ENCODE measurements at places on chromosomes 2 and 18.

DNA sequence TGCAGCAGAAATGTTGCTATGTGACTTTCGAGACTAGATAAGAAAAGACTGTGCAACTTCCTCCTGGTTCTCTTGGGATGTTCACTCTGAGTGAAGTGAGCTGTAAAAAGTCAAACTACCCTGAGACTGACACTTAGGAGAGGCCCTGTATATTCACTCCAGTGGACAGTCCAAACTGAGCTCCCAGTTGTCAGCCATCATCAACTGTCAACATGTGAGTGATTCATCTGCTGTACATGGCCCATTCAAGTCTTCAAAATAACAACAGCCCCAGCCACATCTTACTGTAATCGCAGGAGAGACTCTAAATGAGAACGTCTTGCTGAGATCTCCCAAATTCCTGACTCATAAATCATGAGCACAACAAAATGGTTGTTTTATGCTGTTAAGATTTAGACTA lies 8.5 kb upstream of the UNC80 start:
- DNase-seq: no peak

- DNase-seq: no peak
Measured at GRCh38 chr18:21526463-21526862, 74.0 kb downstream of the ESCO1 start.

DNA sequence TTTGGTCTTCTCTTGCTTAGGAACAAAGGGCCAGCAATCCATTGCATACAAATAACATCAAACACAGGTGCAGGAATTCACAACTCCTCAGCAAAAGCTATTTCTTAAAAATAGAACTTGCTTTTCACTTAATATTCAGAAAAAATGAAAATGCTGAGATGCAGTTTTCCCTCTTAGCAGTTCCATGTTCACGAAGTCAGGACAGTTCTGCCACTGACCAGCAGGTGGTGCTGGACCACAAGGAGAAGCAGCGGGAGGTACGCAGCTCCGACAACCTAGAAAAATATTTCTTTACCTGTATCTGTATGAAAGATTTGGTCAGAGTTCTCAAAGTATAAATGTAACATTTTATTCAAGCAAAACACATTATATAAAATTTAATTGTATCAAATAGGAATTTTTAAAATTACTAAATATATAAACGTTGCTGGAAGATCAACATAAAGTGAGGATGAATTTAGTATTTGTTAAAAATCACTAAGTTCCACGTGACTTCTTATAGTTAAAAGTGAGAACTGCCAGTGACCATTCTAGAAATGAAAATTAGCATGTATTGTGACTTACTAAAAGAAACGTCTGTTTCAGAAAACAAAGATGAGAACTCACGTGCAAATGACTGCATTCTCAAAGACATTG lies 48.8 kb downstream of the ADNP2 start:
- peak; percentile 60 for DNase-seq

DNA sequence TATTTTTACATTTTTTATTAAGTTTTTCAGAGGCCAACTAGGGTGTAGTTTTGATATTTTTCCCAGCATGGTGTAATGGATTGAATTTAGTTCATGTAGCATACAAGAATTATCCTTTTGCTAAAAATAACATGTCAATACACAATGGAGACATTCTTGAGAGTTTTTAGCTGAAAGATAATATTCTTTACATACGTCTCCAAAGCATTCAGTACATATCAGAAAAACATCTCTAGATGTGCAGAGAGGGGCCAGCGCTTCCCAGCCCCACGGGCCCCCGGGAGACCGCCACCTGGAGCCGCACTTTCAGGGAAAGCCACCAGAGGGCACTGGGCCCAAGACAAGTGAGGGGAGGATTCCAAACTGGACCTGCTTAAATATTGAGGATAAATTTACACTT lies 499.4 kb downstream of the GALR1 start:
- DNase-seq: no peak

GRCh38 chr2:30113617-30114293 lies 33.1 kb upstream of the YPEL5 start:
- DNase-seq: no peak

DNA sequence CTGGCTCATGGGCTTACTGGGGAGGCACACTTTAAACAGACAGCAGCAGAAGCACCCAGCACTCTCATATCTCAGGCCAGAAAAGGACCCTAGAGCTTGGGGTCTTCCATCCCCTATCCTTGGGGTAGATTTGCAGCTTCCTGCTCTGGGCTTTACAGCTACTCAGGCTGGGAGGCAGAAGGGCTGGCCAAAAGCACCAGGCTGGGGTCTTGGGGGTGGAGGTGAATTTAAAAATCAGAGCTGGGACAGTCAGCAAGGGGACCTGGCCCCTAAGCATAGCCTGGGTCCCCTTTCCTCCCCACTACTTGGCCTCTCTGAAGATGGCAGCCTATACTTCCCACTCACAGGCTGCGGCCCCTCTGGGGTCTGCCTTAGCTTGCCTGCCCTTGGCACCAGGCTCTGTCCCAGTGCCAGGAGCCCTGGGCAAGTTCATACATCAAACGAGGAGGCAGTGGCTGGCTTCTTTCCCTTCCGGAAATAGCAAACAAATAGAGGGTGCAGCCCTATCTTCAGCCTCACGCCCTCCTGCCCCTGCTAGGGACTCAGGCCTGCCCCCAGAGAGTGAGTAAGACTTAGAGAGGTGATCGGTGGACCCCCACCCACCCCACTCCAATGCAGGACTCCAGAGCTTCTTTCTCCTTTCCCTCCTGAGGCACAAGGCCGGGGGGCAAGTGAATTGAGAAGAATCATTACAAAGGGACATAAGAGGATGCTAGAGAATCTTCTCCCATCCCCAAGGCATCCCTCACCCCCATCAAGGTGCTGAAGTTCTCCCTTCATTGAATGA lies 26.0 kb upstream of the TNS1 start:
- no peak for DNase-seq

DNA sequence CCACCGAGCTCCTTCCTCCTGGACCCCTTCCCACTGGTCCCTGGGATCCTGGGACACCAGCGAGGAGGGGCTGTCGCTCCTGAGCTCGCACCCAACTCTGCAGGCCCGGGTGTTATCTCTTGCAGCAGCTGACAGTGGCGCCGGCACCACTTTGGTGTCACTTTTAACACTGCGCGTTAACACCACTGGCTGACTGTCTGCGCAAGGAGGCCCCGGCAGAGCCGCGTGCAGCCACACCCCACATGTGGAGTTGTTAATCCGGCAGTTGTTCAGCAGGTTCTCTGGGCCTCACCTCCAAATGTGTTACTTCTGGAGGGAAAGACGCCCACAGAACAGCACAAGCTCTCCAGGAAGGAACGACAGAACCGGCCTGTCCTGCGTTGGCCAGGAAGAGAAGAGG lies 155.0 kb upstream of the GLI2 start:
- DNase-seq: no peak

- no peak for DNase-seq
Measured at GRCh38 chr18:12748671-12749070, 45.8 kb downstream of the PSMG2 start.

- DNase-seq: no peak
Measured at GRCh38 chr2:25821225-25822056, 56.8 kb downstream of the ASXL2 start.

DNA sequence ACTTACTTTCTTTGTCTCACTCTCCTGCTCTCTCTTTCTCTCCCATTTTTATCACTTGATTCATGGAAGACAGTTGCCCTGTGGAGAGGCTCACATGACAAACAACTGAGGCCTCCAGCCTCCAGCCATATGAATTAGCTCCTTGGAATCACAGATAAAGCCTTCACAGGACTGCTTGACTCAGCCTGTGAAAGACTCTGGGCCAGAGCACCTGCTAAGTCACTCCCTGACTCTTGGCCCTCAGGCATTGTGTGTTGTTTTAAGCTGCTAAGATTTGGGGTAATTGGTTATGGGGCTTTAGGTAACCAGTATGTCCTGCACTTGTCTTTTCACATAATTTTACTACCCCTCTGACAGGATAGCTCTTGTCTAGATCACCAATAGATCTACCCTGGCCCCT lies 334.9 kb downstream of the SOX11 start:
- DNase-seq: no peak

- DNase-seq: no peak
Measured at GRCh38 chr2:195238826-195239225, 418.2 kb upstream of the SLC39A10 start.

- no peak for DNase-seq
Measured at GRCh38 chr18:58978916-58979315, 114.2 kb downstream of the ZNF532 start.

- peak; percentile 93 for DNase-seq
Measured at GRCh38 chr2:159971365-159972152, 90.9 kb downstream of the PLA2R1 start.

DNA sequence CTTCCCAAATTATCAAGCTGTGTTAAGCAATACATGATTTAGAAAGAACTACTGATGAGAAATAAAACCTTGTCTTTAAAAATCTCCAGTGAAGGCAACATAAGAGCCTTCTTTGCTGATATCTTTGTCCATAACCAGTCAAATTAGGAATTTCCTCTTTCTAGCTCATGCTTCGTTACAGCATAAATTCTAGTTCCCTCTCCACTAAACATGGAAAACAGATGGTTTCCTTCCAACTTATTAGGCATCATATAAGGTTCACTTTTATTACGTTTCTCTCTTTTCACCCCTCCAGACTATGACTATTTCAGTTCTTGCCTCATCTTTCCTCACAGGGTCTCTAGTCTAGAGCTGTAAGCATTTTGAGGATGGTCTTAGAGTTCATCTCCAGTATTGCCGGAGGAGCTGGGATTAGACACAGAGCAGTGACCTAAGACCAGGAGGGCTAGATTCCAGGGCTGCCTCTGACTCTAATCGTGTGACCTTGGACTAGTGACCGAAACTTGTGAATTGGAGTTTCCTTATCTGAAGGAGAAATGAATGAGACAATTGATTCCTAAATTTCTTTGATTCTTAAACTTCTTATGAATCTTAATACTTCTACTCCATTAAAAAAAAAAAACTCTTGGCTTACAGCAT lies 195.5 kb upstream of the APCDD1 start:
- no peak for DNase-seq

DNA sequence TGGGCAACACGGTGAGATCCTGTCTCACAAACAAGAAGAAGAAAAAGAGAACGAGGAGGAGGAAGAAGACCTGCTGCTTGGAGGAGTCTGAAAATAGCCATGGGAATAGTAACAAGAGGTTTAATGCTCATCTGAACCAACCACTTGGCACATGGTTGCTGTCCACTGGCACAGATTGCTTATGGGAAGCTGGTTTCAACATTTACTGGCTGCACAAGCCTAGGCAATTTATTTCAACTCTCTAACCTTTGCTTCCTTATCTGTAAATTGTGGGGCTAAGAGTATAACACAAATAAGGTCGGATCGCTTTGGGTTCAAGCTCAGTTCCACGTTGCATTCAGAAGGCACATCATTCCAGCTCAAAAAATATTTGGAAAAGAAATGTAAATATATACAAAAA lies 14.2 kb upstream of the RHOB start:
- no peak for DNase-seq

- no peak for DNase-seq
Measured at GRCh38 chr2:143545059-143545948, 416.1 kb downstream of the ARHGAP15 start.

DNA sequence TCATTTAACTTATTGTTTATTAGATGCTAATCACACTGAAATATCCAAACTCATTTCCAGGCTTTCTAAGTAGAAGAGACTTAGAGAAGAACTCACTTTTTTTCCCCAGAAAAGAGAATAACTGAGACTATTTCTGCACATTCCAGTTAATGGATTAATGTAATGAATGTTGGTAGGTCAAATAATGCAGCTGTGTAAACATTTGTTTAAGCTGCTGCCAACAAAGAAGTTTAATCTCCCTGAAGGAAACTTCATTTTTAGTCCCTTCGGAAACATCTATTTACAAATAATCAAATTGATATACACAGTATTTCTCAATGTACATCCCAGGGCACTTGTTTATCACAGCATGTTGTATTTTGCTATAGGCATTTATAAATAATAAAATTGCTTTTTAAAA lies 126.9 kb downstream of the KCNS3 start:
- no peak for DNase-seq

GRCh38 chr2:197201874-197202273 lies 108.7 kb downstream of the ANKRD44 start:
- no peak for DNase-seq

GRCh38 chr2:181886192-181886591 lies 5.3 kb upstream of the ITPRID2 start:
- DNase-seq: no peak

- no peak for DNase-seq
Measured at GRCh38 chr2:69143748-69144360, 130.9 kb downstream of the ANTXR1 start.
